ENCODE measurements at places on chromosomes 11 and 22.

- no peak for DNase-seq
Observed at GRCh38 chr22:50473088-50473487, 1.7 kb downstream of the SBF1 start.

DNA sequence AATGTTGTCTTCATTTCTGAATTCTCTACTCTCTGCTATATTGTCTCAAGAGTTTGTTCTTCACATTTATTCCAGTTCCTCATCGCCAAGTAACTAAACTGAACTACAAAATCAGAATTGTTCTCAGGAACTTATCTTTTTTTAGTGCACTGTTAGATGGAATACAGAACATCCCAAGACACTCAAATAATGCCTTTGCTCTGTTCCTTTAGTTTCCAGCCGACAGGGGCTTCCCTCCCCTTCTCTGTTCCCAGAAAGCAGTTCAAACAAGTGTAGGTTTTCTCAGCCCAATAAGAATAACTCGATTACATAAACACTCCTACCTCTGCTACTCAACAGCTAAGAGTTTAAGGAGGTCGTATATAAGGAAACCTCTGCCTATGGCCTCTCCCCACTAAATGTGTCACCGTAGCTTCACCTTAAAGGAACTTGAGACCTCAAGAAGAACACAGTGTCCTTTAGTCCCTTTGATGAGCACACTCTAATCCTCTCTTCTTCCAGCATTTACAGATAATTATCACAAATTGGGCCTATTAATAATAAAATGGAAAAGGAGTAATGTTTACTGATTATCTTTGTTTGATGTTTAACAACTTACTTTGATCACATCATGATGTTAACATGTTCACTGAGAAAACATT is 6.9 kb downstream of the POU2AF3 start:
- DNase-seq: no peak

DNA sequence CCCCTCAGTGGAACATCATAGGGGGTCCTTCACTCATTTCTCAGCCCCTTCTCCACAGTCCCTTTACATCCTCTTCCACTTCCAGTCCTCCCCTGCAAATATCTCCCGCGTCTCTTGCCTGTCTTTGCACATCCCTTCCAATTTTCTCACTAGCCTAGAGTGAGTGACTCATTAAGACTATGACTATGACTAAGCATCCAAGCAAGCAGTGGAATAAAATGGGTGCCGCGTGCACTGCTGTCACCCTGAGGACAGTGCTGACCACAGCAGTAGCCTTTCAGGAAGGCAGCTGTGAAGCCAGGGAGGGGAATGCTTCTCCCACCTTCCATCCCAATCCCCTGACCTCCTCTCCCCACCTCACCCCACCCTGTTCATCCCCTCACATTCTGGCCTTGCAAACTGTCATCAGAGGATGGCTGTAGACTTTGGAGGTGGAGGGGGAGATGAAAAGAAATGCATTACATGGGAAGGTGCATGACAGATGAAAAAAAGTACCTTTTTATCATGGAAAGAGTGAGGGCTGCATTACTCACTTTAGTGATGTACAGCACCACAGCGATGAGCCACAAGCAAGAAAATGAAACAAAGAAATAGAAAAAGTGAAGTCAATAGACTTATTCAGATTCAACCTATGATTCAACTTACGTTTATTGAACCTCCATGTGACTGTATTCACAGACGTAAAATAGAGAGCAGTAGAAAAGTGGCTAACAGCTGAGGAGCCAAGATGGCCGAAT is 948.2 kb downstream of the NTM start:
- peak; percentile 90 for DNase-seq

- no peak for DNase-seq
Observed at GRCh38 chr11:44943696-44944095, 7.0 kb downstream of the TP53I11 start.

DNA sequence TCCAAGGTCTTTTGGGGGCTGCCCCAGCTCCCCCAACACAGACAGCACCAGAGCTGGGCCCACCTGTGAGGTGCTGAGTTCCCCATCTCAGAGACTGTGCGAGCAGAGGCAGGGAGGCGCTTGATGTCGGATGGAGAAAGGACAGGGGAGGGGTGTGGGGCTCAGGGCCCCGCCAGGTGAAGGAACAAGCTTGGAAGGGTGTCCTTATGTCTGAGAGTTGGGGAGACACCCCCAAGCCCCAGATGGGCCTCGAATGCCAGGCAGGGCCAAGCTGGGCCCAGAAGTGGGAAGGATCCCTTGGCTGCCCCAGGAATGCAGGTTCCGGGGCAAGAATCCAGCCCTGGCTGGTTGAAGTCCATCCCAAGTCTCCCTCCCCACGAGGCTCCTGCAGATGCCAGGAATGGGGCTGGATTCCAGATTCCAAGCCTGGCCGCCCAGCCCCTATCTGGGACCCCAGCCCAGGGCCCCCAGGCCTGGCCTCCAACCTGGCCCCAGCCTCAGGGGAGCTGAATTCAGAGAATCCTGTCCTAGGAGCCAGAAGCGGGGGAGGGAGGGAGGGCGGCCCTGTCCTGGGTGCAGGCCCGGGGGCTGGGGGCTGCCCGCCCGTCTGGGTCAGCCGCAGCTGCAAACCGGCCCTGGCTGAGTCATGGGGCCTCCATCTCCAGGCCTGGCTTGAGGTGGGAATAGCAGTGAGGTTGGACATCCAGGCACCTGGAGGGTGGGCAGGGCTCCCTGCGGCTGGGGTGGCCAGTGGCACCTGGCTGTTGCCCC is 50.9 kb downstream of the CDKN1C start:
- peak; percentile 12 for DNase-seq
